ENCODE measurements at places on chromosomes 6 and 20.
A peak's percentile ranks its signal among the peaks of the same experiment; 100 is the strongest.

DNA sequence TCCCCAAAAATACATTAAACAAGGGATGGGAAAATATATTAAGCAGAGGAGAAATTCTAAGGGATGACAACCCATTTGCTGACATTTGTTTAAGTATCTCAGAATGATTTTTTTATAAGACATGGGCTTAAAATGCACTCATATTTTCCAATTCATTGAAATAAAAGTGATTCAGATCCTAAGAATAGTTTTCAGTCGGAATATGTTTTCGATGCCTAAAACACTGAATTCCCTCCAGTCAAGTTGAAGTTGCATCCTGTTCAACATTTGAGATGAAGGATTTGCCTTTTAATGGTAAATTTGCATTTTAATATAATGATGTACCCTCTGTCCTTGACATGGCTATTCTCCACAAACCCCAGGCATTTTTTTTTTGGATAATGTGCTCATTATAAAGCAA, 79.3 kb downstream of the PTCHD4 start:
- no peak for DNase-seq

GRCh38 chr20:43843096-43843964, 71.3 kb upstream of the TOX2 start:
- DNase-seq, result peak; percentile 80

DNA sequence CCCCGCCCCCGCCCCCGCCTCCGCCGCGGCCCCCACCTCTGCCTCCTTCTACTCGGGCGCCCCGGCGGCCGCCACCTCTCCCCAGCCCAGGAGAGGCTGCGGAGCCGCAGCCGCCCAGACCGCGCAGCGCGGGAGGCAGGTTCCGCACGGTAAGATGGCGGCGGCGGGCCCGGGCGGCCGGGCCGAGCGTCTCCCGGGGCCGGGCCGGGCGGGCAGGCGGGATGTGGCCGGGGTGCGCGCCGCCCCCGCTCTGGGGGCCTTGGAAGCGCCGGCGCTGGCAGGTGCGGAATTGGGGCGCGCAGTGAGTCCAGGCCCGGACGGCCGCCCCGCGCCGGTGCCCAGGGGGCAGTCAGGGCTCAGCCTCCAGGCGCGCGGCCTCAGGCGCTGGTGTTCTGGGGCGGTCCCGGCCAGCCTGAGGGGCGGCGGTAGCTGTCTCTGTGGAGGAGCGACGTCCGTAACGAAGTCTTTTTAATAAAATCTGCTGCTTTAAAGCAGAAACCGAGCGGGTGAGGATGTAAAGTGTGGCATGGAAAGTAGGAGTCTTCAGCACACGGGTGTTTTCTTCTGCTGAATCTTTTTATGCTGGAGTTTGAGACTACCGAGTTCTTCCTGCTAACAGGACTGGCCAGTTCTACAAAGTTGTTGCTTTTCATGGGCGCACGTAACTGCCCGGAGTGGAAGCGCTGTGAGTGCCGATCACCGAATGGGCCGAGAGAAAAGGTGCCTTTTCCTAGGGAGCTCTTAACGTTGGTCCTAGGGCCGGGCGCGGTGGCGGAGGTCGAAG, at the start of gene GID8:
GID8 (plus strand) TSS at position 43 of the 784 bp plus-strand sequence. CDS start 3,356 bp downstream, outside the sequence.
- peak; percentile 30 for DNase-seq

DNA sequence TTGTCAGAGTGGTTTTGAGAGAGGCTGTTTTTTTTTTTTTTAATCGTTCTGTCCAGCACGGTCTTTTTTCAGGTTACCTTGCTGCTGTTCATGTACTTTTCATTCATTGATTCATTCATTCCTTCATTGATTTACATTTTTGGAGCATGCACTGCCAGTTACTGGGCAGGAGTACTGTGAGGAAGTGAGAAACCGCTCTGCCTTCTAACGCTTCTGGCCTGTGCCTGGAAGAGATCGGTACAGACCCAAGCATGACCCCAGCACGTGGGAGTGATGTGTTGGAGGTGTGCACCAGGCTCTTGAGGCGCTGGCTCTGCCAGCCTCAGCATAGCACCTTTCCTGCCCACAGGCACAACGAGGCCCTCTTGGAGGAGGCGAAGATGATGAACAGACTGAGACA, 9.1 kb downstream of the RIPK1 start:
- DNase-seq, result no peak

DNA sequence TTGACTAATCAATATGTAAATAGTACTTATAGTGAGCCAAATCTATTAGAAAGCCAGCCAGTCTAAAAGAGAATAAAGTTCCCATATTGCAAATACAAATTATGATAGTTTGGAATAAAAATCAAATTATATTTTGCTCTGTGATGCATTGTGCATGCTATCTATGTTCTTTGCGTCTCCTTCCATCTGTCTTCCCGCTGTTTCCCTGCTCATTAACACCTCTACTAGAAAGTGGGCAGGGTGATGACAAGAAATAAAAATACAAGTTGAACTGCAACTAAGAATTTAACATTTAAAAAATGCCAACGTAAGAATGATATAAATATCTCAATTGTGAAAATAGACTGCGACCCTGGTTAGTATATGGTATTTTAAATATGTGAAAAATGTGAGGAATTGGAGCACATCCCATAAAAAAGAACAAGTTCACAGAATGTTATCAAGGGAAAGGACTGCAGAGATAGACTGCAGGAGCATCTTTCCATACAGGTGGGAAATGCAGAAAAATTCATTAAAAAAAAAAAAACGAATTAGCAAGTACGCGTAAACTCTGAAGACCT, 157.6 kb upstream of the PDE7B start:
- no peak for DNase-seq

- peak; percentile 44 for DNase-seq
Measured at GRCh38 chr6:27547157-27548075, 74.5 kb upstream of the ZNF184 start.

DNA sequence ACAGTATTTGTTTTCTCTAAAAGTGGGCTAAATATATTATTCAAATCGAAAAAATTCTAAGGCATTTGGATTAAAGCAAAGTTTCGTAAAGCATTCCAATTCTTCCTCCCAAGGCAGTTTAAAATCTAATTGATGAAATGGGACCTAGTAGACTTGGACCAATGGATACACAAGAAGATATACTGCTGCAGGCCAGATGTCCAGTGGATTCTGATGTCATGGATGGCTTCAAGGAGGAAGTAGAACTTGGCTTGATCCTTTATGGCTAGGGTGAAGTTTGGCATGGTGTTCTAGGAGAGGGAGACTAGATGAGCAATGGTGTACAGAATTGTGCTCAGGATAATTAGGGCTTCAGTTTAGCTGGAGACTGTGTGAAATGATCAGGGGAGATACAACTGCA, 559.5 kb upstream of the MMS22L start:
- DNase-seq, result no peak

DNA sequence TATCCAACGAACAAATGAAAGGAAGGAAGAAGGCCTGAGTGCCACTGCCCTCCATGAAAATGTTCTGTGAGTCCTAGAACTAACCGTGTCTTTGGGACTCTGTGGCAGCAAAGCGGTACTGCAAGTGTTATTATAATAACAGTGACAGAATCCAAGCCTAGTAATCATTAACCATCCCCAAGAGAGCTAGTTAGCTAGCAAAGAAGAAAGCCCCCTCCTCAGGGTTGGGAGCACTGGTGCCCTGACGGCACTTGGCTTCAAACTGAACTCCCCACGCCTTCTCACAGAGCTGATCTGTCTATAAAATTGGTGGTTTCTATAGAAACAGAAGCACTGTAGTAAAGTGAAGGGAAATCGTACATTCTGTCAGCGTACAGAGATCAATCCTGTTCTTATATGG, 239.8 kb downstream of the PTPRT start:
- DNase-seq, result no peak

GRCh38 chr6:112413780-112414179, 66.7 kb downstream of the RFPL4B start:
- no peak for DNase-seq

GRCh38 chr6:12032783-12033573, 20.9 kb downstream of the HIVEP1 start:
- DNase-seq, result no peak

DNA sequence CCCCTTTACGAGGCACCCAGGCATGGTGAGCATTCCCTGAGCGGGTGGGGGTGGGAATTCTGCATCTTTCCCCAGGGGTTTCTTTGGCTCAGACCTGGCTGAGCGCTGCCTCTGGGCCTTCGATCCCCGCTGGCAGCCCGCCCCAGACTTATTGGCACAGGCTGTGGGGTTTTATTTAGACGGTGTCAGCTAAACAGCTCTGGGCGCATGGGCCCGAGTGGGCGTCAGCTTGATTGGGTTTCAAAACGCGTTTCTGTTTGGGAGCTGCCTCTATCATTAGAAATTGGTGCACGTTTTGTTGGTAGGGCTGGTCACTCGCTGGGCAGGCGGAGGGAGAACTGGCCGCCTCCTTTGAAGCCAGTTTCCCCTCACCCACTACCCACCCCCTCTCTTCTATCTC, 21.0 kb downstream of the PMEPA1 start:
- DNase-seq, result no peak

DNA sequence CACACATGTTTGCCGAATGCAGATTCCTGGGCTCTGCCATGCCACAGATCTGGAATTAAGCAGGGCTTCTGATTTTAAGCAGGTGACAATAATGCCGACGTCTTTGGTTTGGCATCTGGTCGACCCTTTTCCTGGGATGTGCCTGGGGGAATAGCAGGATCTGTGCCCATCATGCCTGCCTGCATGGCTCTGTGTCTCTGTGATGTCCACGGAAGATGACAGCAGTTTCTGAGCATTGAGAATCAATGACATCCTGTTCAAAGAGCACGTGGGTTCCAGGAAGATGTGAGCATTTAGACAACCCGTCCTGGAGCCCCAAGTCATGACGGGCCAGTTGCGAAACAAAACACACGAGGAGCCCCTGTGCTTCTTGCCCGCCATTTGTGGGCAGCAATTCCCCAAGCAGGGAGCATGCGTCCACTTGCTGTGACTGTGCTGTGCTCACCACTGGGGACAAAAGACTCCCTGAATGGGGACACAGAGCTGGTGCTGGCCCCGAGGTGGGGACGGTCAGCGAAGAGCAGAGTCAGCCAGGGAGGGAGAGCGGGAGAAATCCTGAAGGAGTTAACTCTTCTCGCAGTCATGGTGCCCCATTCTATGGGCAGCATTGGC, 110.1 kb downstream of the ERMARD start:
- no peak for DNase-seq

DNA sequence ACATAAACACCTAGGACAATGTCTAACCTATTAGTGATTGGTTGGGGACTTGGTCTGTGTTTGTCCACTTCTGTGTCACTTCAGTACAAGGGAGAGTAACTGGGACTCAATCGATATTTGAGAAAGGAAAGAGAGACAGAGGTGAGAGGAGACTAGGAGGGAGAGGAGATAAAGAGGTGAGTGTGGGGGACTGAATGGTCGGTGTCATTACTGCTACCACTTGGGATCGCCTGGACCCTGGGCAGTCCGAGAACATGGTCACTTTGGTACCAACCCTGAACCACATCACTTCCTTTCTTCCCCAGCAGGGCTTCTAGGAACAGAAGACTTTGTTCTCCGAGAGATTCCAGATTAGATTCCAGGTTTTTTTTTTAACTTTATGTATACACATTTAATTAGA, 63.7 kb downstream of the GPR6 start:
- DNase-seq, result no peak

GRCh38 chr6:139588076-139588639, 213.7 kb upstream of the CITED2 start:
- DNase-seq, result peak; percentile 83

- no peak for DNase-seq
Measured at GRCh38 chr6:31467151-31467550, 30.8 kb upstream of the MICB start.

- DNase-seq, result no peak
Measured at GRCh38 chr20:56656632-56657031, 27.5 kb downstream of the TFAP2C start.

DNA sequence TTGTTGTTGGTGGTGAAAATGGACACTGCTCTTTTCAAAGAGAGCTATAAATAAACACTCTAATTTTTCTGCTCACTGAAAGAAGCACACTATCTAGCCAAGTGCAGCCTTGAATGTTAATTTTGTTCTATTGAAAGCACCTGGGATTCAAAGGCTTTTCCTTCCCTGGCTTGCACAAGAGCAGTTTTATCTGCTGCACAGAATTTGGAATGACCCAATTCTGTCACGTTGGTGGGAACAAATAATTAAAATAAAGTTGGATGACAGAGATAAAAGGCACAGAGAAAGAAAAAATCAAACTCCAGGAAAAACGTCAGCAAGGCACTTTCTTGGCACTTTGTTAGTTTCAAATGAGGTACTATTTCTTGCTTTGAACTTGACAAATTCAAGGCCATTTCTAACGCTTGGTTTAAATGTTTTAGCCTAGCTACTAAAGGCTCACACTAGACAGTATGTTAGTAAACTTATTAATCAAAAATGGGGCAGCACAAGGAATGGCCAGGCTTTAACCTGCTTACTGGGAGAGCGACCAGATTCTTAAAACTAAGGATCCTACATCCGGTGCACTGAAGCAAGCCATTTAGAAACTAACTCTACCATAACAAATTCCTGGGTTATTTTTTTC, 145.5 kb upstream of the ARG1 start:
- DNase-seq, result no peak

- DNase-seq, result no peak
Measured at GRCh38 chr20:48801197-48801596, 26.6 kb downstream of the PREX1 start.

DNA sequence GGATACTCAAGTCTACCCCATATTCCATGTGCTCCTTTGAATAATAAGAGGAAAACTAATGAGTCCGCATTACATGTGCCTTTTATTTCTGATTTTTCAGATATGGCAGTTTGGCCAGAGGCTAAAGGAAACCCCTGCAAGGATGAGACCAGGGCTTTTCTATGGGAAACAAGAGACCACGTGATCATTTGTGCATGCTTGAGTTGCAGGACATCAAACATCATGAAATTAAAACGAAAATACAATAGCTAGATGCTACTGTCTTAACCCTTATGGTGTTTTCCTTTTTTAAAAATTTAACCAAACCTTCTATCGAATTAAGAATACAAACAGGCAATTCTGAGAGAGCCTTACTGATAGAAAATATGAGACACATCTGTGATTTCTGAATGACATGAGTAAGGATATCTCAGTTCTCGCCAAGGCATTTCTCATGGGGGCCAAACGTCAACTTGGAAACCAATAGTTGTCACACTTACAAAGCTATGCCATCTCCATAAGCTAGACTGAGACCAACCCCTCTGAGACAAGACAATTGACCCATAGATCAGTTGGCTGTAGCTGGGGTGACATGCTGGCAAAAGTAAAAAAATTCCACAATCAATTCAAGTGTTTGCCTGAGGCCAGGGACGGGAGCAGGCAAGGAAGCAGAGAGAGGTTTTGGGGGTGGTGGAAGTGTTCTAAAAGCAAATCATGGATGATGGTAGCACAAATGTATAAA, 52.8 kb downstream of the RIPOR2 start:
- no peak for DNase-seq

GRCh38 chr20:24582373-24583168, 113.1 kb downstream of the SYNDIG1 start:
- DNase-seq, result no peak
